Mesenchymal stem cell (in vitro differentiated cells and primary cell): ENCODE measurements at places on chromosomes 4 and X.

DNA sequence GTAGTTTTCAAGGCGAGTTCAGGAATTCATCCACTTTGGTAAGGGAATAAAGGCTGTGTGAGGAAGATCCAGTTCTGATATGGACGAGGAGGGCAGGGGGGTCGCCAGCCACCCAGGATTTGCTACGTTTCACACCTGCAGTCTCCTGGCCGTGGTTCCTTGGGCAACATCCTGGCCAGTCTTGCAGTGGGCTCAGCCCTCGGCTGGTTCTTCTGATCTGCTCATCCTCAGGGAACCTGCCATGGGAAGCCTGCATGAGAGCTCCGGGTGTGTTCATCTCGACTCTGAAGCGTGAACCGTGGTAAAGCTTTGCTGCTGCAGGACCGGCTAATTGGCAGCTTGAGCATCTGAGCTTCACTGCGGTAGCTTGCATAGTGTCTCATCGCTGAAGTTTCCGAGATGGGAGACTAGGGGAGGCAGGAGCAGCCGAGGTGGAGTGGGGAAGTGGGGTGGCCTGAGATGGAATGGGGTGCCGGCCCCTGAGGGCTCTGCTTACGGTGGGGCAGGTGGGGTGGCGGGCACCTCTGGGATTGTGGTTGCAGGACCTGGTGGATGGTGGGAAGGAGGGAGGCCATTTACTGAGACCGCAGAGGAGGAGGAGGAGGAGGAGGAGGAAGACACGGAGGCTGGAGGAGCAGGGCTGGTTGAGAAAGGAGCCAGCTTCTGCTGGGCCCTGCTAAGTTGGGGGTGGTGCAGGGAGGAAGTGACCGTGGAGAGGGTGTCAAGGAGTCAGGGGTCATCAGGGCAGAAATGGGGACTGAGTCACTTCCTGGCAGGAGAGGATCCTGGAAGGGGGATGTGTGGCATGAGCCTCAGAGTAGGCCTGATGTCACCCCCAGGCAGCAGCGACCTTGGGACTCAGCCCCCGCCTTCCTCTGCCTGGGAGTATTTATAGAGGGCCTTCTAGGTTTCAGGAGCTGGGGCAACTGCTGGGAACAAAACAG is 213.1 kb upstream of the PSAPL1 start:
- peaks cover under 1% of the 10 kb centered on the region for H3K27me3 ChIP-seq
- peaks cover 15% of the 10 kb centered on the region for H3K36me3 ChIP-seq
- H3K4me3 ChIP-seq: no peak overlapping the region
- H3K4me1 ChIP-seq: peaks cover 50% of the 10 kb centered on the region
- peak; percentile 91 for DNase-seq

GRCh38 chrX:5113128-5113527 is 1115.5 kb downstream of the NLGN4X start:
- no peaks in the 10 kb centered on the region for H3K27me3 ChIP-seq
- no peaks in the 10 kb centered on the region for H3K4me1 ChIP-seq
- no peak overlapping the region for H3K27ac ChIP-seq
- no peaks in the 10 kb centered on the region for H3K36me3 ChIP-seq

DNA sequence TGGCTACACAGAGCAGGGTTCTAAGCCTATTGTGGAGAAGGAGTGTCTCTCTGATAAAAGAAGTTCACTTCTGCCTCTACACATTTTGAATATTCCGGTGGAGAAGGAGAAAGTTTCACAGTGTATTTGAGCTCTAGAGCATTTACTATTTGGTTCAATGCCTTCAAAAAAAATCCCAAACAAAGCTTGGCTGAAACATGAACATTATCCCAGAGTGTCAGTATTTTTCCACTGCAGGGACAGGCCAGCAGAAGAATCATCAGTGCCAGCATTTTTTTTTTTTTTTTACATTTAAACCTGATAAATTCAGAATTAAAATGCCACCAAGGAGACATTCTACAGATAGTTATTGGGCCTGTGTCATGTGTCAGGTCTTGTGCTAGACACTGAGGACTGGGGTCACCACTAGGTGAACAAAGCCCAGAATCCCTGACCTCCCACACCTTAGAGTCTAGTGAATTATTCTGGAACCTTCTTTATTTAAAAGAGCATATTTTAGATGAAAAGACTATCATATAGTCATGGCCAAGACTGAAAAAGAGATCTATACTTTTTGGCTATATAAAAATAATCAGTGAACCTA is 48.0 kb upstream of the NAP1L5 start:
- peaks cover 58% of the 10 kb centered on the region for H3K36me3 ChIP-seq
- H3K4me3 ChIP-seq: no peak overlapping the region
- H3K27ac ChIP-seq: peak overlapping the region; percentile 41
- no peak for DNase-seq

DNA sequence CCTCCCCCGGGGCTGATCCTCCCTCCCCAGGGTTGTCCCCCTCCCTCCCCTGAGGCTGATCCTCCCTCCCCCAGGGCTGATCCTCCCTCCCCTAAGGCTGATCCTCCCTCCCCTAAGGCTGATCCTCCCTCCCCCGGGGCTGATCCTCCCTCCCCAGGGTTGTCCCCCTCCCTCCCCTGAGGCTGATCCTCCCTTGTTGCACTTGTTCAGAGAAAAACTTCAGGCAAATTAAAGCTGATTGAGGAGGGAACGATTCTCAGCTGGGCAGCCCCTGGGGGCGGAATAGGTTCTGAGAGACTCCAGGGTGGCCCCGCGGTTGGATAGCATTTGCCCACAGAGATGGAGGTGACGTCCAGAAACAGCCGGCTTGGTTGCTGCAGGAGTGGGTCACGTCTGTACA is 110.7 kb upstream of the ADRA2C start:
- H3K27me3 ChIP-seq: peaks cover 96% of the 10 kb centered on the region
- no peak for DNase-seq
- H3K4me3 ChIP-seq: no peak overlapping the region

- H3K36me3 ChIP-seq: no peaks in the 10 kb centered on the region
- no peak overlapping the region for H3K27ac ChIP-seq
- H3K4me3 ChIP-seq: no peak overlapping the region
- no peak for DNase-seq
Measured at GRCh38 chr4:16000708-16001483, 37.9 kb upstream of the FGFBP2 start.
